ENCODE measurements at places on chromosomes 1 and 21. TPM values are rescaled to one million over a fixed set of nuclear protein-coding genes. Genes with fewer than 3 reads are reported as not detected.

The SMIM1 gene
- 2.1 TPM for total RNA-seq

The IL20 gene
- not detected for total RNA-seq

The GBP5 gene
- total RNA-seq: 0.05 TPM

The AQP10 gene
- total RNA-seq: not detected

The BARHL2 gene
- total RNA-seq: not detected

The ANKRD45 gene
- not detected for total RNA-seq

The C1QB gene
- total RNA-seq: not detected

The KPRP gene
- total RNA-seq: not detected

The GBP3 gene
- total RNA-seq: 7.1 TPM

The TEDDM1 gene
- not detected for total RNA-seq

The LCE1E gene
- not detected for total RNA-seq

The DDR2 gene
- 95.1 TPM for total RNA-seq

The PRAMEF5 gene
- not detected for total RNA-seq

The CFAP74 gene
- total RNA-seq: not detected
